ENCODE measurements at places on chromosomes 4 and X.

DNA sequence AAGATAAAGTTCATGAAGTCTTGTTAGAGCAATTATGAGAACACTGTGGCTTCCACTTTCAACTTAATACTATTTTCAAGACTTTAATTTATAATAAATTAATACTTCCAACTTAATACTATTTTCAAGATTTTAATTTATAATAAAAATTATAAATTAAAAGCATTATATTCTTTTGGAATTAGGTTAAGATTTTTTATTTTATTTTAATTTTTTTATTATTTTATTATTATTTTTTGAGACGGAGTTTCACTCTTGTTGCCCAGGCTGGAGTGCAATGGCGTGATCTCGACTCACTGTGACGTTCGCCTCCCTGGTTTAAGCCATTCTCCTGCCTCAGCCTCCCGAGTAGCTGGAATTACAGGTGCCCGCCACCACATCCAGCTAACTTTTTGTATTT, 126.0 kb upstream of the GUCY1A1 start:
- no peak for DNase-seq

GRCh38 chr4:24889991-24890390, 22.9 kb downstream of the CCDC149 start:
- no peak for DNase-seq

GRCh38 chr4:40723728-40724127, 26.0 kb upstream of the NSUN7 start:
- DNase-seq, result no peak

DNA sequence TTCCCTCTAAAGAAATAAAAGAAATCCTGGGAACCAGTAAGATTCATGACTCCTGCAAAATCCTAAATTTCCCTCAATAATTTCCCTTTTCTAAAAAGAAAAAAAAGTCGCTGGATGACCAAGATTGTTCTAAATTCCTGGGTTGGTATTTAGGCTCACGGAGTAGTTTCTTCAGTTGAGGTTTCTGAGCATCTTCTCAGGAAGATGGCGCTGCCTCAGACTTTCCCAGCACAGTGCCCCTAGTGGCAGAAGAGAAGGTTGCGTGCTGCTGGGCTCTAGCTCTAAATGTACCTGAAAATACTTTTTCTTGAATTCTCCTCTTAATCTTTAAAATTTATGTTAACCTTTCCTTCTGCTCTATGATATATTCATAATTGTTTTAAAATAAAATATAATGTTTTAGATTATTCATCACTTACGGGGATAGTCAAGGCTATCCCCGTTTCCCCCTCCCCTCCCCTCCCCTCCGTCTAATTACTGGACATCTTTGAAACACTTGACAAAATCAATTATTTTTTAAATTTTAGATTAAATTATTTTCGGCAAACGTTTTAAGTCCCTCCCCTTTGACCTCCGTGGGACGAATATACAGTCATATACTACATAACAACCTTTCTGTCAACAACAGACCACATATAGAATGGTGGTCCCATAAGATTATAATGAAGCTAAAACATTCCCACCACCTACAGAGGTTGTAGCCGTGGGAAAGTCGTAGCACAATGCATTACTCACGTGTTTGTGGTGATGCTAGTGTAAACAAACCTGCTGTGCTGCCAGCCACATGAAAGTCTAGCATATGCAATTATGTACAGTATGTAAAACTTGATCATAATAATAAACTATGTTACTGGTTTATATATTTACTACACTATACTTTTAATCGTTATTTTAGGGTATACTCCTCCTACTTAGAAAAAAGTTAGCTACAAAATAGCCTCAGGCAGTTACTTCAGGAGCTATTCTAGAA, 41.0 kb upstream of the GATB start:
- DNase-seq, result no peak

DNA sequence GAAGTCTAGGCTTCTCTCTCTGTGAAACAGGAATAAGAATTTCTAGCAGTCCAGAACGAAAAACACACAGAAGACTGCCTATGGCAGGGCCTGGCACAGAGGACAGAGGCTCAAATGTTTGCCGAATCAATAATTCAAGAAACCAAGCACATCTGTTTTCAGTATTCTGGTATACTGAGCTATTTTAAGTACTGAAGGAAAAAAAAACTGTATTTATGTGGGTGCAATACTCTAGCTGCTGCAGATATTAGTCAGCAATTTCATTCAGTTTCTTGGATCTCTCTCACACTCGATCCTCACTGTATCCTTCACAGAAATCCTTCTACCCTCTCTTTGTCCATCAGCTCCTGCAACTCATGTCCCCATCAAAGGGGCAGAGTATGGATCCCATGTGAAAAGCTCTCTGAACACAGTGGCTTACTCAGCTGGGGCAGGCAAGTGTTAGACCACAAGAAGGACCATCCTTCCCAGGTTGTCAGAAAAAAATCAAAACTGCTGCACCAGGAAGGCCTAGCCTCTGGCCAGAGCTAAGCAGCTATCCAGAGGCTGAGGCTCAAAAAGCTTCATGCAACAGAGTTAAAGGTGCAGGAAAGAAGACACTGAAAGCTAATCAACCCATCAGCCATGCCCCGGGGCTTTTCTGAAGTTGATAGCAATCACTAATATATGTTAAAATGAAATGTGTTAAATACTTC, 9.1 kb upstream of the USO1 start:
- no peak for DNase-seq

DNA sequence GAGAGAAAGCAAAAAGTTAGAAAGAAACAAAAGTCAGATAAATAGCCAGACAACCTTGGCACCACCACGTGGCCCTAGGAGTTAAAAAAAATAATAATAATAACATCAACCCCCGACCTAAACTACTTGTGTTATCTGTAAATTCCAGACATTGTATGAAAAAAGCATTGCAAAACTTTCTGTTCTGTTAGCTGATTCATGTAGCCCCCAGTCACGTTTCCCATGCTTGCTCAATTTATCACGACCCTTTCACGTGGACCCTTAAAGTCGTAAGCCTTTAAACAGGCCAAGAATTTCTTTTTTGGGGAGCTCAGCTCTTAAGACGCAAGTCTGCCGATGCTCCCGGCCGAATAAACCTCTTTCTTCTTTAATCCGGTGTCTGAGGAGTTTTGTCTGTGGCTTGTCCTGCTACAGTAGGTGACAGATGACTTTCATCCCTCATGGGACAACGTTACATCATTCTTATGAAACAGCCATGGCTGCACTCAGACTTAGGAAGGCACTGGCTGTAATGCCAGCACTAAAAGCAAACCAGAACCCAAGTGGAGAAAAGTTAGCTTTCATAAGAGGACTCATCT, 520 bp downstream of the ACOX3 start:
- peak; percentile 33 for DNase-seq

DNA sequence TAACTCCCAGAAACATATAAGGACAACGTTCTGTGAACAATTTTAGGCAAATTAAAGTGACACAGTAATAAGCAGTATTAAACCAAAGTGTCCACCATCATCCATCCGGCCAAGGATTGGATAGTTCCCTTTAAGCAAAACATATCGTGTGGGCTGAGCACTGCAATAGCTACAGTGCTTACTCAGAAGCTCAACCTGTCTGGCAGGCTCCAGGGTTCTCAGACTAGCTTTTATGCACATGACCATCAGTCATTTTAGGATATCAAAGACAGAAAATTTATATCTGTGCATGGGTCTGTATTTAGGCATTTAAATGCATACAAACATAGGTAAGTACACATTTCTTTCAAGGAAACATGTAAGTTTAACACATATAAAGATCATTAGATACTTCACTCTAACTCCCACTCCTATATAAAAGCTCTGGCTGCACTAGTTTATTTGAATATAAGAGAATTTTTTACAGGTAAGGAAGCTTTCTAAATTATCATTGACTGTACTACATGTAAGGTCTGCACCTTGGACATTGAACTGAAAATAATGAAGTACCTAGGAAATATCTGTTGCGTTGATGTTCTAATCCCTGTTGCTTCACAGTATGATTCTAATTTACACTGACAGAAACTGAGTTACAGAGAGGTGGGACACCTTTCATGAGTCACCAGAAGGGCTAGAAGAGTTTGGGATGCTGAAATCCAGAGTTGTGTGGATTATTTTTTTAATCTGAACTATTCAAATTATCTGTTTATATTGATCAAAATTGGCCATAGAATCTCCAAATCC, 67.6 kb downstream of the ELOVL6 start:
- DNase-seq, result no peak

GRCh38 chr4:117385526-117385925, 300.1 kb upstream of the TRAM1L1 start:
- DNase-seq, result no peak

DNA sequence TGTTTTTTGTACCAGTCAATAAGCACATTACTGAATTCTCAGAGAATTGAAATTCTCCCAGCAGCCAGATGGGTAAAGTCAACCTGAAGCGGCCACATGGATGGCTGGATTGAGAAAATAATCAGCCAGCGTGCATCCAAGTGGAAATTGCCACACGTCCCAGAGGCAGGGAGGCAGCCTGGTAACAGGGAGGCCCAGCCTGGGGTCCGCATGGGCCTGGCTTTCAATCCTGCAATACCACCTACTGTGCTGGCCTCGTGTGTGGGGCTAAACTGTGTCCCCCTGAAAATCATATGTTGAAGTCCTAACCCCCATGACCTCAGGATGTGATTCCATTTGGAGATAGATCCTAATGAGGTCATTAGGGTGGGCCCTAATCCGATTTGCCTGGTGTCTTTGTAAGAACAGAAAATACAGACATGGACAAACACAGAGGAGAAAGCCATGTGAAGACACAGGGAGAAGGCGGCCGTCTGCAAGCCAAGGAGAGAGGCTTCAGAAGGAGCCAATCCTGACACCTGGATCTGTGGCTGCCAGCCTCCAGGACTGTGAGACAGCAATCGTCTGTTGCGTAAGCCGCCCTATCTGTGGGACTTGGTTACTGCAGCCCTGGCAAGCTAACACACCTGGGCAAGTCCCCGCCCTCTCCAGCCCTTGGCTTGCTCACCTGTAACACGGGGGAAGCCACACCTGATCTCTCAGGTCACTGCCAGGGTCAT, 90.3 kb downstream of the JAKMIP1 start:
- no peak for DNase-seq

GRCh38 chrX:33252306-33252825, 41.0 kb upstream of the DMD start:
- DNase-seq, result no peak

GRCh38 chr4:88297725-88298454, 13.5 kb upstream of the PPM1K start:
- no peak for DNase-seq

DNA sequence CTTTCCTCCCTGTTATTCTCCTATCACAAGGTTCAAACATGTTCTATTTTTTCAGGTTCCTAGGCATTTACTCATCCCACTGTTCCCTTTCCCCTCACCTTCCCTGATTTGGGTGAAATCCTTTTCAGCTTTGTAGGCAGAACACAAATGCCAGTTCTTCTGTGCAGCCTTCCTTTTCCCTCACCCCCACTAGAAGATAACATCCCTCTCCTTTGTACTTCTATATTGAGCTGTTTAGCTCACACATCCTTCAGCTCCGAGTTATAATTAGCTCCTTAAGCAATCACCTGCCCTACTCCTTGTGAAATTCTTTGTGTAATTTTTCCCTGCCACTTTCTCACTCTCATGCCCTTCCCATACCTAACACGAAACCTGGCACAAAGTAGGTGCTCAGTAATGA, 240.9 kb downstream of the AR start:
- no peak for DNase-seq

GRCh38 chr4:1376391-1376840, 29.4 kb downstream of the UVSSA start:
- DNase-seq, result no peak

- no peak for DNase-seq
Measured at GRCh38 chrX:17390419-17390850, 15.4 kb downstream of the NHS start.

- DNase-seq, result no peak
Measured at GRCh38 chr4:135538698-135539097, 1337.1 kb upstream of the PABPC4L start.

- DNase-seq, result no peak
Measured at GRCh38 chr4:2263926-2264321, 2.0 kb upstream of the MXD4 start.

- no peak for DNase-seq
Measured at GRCh38 chr4:84855774-84856173, 110.7 kb downstream of the WDFY3 start.

- no peak for DNase-seq
Measured at GRCh38 chr4:133808151-133808550, 393.4 kb downstream of the PABPC4L start.

- no peak for DNase-seq
Measured at GRCh38 chrX:103329991-103330390, at the start of gene TCEAL7. TSS of gene TCEAL7 (plus strand) at chrX:103330239. CDS start at chrX:103331404, 1,165 bp downstream.

DNA sequence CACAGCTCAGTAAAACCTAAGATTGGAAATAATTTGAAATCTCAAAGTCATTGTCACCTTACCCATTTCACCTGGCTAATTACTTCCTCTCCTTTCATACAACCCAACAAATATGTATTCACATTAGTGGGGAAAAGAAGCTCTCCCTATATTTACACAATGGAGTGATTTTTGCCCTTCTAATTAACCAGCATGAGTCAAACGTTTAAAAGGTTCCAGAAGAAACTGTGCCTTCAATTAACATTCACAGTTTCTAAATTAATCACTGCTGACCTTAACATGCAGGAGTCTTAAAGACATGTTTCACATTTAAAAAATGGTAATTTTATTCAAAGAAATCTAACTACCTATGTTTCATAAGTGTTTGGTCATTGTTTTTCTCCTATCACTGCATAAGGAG, 254.6 kb downstream of the CBLL2 start:
- no peak for DNase-seq

- DNase-seq, result no peak
Measured at GRCh38 chrX:66012094-66012534, 27.8 kb downstream of the VSIG4 start.

GRCh38 chrX:132664273-132664672, 175.4 kb upstream of the MBNL3 start:
- DNase-seq, result no peak

GRCh38 chr4:44927399-44928380, 201.3 kb upstream of the GNPDA2 start:
- no peak for DNase-seq

- no peak for DNase-seq
Measured at GRCh38 chr4:175770555-175770954, 41.5 kb downstream of the GPM6A start.

- no peak for DNase-seq
Measured at GRCh38 chrX:15747626-15748173, 9.6 kb downstream of the CA5B start.

GRCh38 chr4:138259271-138259670, 17.1 kb upstream of the SLC7A11 start:
- DNase-seq, result no peak

DNA sequence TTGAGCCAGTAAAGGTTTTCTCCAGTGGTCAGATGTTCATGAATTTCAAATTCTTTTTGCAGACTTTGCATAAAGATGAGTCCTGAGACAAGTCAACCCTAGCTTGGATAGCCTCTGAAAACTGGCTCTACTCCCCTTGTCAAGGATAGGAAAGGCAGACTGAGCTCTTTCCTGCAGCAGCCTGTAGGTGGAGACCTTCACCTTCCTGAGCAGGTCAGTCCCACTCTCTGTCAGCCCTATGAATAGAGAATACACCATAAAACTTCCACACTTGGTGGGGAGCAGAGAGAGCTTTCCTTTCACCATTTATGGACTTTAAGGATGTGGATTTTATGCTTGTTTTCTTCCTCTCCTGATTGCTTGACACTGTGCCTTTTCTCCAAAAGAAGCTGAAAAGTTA, 41.9 kb downstream of the PCDH19 start:
- DNase-seq, result no peak

All from GM04504 (cell line).